8988T (cell line): ENCODE measurements at places on chromosomes 6 and 20.
A peak's percentile ranks its signal among the peaks of the same experiment; 100 is the strongest.

GRCh38 chr6:34390531-34391472, 1.7 kb downstream of the NUDT3 start:
- DNase-seq, result no peak

DNA sequence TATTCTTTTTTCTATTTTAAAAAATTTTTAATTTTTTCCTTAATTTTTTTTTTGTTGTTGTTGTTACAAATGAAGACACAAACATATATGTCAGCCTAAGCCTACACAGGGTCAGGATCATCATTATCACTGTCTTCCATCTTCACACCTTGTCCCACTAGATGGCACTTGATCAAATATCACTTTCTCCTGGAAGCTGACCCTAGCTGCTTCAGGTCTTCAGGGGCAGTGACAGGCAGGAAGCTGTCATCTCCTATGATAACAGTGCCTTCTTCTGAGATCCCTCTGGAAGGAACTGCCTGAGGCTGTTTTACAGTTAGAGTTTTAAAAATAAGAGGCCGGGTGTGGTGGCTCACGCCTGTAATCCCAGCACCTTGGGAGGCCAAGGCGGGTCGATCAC, 70.2 kb upstream of the EEF1E1 start:
- no peak for DNase-seq

GRCh38 chr20:14595051-14595450, 257.6 kb upstream of the FLRT3 start:
- DNase-seq, result no peak

DNA sequence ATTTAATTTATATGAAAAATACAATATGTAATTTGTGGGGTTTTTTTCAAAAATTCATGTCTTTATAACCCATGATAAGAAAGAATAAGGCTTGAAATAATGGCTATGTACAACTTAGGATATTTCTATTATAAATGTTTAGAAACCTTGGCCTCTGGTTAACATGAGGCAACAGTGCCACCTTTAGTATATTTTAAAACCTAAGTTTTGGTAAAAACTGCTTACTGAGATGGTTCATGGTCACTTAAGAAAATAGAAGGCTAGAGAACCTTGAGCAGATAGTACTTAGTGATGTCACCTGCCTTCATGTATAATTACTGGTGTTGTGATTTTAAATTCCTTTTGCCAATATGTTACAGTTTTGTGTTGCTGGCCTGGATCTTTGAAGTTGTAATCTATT, 176.4 kb downstream of the ADGB start:
- no peak for DNase-seq

DNA sequence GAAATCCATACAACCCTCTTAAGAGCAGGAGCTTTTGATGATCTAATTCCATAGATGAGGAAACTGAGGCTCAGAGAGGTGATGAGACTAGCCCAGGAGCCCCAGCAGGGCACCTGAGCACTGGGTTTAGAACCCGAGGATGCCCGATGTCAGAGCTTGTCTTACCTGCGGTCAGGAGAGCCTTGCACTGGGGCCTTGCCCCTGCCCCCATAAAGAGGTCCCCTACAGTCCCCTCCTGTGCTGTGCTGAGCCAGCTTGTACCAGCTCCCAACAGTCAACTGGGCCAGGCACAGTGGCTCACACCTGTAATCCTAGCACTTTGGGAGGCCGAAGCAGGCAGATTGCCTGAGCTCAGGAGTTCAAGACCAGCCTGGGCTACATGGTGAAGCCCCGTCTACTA, 58.6 kb downstream of the RIPOR3 start:
- DNase-seq, result peak; percentile 5

DNA sequence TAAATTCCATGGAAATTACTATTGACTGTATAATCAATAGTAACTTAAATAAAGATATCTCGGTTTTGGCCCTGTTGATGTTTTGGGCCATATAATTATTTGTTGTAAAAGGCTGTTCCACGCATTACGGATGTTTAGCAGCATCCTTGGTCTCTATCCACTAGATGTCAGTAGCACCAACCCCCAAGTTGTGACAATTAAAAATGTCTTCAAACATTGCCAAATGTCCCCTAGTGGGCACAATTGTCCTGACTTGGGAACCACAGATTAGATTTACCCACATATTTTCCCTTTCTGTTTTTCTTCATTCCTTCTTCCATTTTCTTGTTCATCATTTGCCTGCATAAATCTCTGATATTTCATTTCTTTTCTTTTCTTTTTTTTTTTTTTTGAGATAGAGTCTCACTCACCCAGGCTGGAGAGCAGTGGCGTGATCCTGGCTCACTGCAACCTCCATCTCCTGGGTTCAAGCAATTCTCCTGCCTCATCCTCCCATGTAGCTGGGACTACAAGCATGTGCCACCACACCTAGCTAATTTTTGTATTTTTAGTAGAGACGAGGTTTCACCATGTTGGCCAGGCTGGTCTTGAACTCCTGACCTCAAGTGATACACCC, 13.6 kb upstream of the WFDC8 start:
- no peak for DNase-seq
